ENCODE measurements at places on chromosomes 6 and 20.

- no peak for DNase-seq
Observed at GRCh38 chr6:88403486-88403885, 237.3 kb upstream of the CNR1 start.

- no peak for DNase-seq
Observed at GRCh38 chr6:164133095-164133494, 718.6 kb downstream of the QKI start.

DNA sequence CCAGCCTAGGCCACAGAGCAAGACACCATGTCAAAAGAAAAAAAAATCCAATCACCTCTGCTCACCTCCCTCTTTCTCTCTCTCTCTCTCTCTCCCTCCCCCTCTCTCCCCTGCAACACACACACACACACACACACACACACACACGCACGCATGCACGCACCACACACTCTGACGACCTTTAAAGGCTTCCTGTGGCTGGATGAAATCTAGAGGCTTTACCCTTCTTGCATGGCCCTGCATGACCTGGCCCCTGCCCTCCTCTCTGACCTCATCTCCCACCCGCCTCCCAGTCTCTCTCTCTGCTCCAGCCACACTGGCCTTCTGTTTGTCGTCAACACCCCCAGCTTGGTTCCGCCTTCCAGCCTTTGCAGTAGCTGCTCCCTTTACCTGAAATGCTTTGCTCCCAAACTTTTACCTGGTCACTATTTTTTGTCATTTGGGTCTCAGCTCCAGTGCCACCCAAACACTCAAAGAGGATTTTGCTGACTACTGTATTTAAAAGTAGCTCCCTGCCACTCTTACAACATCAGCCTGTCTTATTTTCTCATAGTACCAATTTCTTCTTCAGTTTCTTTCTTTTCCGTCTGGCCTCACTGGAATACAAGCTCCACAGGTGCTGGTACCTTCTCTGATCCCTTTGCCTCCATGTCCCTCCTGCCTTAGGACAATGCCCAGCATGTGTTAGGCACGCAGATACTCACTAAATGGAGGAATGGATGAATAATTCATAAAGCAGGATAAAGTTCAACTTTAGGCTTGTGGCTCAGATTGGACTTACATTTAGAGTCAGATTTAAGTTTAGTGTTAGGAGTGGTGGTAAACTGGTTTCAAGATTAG is 4.3 kb upstream of the LTA start:
- DNase-seq, result no peak

DNA sequence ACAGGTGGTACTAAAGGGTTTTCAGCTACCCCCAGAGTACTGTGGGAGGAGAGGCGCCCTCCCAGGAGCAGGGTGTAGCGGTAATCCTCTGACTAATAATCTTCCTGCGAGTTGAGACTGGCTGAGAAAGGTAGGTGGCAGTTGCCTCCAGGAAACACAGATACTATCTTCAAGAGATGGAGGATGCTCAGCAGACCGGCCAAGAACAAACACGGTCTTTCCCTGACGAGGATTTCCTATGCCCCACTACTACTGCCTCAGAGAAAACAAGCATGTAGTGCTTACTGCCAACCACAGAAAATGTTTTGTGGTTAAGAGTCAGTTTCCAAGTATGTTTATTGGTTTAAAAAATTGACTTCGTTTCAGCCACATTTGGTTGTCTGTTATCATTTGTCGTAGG is 26.8 kb downstream of the C6orf89 start:
- DNase-seq, result no peak

GRCh38 chr6:44249082-44249748 is 2.3 kb downstream of the HSP90AB1 start:
- DNase-seq, result no peak

DNA sequence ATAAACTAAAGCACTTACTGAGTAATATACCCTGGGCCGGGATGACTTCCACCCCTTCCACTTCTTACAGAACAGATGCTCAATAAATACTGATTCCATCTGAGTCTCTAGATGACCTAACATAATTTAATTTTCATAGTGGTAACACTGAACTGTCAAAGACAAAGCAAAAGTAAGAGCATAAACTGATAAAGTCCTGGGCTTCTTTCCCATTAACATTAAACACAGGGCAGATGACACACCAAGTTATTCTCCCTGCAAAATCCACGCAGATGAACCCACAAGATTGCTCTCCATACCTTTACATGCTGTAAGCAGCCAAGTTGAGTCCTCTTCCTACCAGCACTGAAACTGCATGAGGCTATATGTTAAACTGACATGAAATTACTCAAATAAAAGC is 27.1 kb downstream of the AGPAT4 start:
- DNase-seq, result no peak

DNA sequence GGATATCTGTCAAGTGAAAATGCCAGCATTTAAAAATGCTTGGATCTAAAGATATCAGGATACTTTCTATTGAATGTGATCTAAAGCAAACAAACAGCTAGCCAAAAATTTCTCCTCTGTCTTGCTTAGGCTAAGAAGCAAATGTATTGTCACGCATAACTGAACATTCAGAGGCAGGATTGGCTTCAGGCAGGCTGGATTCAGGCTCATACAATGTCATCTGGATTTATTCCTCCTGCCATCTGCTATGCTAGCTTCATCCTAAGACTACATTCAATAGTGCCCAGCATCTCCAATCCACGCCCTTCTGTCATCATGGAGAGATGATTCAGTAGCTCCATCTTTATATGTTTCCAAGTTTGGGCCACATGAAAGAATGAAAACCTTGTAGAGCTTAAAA is 27.1 kb downstream of the PFDN4 start:
- DNase-seq, result no peak

DNA sequence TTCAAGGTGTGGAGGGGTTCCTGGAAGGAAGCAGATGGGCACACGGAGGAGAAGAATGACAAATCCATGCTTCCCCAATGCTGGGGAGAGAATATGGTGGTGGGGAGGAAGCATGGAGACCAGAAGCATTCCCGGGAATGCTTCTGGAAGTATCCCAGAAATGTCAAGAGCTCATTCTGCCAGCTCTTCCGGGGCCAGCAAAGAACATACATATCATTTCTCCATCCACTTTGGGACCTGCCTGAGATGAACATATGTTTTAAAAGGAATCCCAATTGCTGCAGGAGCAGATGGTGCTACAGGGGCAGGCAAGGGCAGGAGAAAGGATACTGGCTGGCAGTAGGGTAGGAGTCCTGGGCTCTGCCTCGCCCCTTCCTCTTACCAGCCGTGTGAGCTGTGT is 37.9 kb upstream of the CCDC167 start:
- DNase-seq, result no peak

DNA sequence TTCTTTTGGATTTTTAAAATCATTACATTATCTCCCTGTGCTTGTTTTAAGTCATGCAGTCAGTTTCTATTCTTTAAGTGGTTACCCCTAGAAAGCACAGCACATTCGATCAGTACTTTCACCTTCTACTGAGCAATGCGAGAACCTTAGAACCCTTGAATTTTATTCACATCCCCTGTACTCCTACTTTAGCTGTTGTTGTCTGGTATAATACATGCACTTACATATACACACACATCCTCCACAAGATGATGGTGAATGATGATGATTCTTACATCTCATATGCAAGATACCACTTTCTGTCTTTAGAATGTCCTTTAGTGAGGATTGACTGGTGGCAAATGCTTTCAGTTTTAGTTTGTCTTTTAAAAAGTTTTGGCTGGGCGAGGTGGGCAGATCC is 5.7 kb downstream of the CDC40 start:
- no peak for DNase-seq

DNA sequence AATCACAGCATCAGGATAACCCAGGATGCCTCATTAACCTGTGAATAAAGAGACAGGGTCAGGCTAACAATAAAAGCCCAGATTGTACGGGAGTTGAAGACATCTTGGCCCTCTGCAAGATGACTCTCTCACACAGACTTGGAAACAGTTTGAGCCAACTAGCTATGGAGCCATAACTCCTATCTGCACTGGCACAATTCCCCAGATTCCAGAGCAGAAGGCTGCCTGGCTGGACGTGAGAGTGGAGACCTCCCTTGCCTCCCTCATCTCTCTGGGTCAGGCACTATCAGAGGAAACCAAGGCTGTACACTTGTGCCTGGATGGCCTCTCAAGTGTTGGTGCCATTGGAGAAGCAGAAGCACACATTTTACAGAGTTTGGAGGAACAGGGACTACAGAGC is 312.6 kb downstream of the THBS2 start:
- DNase-seq, result no peak

DNA sequence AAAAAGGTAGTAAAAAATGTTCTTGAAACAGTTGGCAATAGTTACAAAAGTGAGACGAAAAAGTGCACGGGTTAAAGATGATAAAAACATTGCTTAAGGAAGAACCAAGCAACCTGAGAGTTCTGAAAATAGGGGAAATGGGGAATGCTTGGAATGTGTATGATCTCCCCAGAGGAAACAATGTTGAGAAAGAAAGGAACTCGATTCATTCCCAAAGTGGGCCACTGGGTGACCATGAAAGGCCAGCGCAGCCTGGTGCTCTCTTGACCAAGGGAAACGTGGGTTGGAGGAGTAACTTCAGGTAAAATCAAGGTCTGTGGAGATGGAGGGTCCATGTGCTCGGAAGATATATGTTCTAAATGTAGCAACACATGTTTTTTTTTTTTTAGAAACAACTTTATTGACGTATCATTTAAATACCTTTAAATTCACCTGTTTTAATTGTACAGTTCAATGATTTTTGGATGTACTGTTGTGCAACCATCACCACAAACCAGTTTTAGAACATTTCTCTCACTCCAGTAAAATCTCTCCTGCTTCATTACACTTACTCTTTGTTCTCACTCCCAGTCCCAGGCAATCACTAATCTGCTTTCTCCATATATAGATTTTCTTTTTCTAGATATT is 34.5 kb upstream of the CEP85L start:
- DNase-seq, result no peak

DNA sequence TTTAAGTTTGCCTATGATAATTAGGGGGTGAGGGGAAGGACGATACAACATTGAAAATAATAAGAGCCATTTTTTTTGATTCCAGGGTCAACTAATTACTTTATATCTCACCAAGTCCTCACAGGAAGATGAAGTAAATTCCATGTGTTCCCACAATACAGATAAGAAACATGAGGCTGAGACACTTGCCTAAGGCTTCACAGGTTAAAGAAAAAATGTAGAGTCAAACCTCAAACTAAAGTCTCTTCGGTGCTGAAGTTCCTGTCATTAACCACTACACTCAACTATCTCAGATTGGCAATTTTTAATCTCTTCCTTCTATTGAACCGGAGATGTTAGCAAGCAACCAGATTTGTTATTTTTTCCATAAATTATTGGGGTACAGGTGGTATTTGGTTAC is 33.0 kb downstream of the MRAP2 start:
- no peak for DNase-seq

GRCh38 chr6:156881687-156882629 is 104.8 kb downstream of the ARID1B start:
- DNase-seq, result no peak

DNA sequence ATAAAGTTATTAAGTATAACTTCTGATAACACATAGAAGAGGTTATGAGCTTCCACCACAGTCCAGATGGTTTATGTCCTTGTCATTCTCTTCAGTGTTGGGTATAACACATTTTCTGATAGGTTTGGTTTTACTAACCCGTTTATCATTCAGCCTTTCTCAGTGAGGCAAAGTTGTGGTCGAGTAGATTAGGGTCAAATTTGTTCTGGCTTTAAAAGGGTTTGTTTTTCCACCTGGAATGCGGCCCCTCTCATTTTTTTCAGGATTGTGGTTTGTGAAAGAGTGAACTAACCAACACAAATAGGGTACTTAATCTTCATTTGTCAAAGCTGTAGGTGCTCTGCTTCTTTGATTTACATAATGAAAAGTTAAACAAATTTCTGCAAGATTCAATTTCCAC is 204.2 kb upstream of the ASCC3 start:
- DNase-seq, result no peak

DNA sequence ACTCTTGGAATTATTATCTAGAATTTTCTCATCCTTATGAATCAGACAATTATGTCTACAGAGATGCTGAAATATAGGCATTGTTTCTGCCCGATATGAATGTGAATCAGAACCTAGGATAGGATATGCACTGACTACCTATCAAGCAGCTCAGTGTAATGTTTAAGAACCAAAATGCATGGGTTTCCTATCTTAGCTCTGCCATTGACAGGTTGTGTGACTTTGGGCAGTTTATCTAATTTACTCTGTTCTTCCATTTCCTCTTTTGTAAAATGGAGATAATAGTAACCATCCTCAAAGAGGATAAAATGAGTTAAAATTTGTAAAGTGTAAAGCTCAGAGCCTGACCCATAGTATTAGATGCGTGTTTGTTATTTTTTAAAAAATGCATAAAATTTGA is 10.2 kb upstream of the AIG1 start:
- DNase-seq, result no peak

GRCh38 chr6:15305909-15306308 is 60.0 kb downstream of the JARID2 start:
- no peak for DNase-seq

- DNase-seq, result no peak
Observed at GRCh38 chr20:62739581-62740285, 31.1 kb downstream of the NTSR1 start.

DNA sequence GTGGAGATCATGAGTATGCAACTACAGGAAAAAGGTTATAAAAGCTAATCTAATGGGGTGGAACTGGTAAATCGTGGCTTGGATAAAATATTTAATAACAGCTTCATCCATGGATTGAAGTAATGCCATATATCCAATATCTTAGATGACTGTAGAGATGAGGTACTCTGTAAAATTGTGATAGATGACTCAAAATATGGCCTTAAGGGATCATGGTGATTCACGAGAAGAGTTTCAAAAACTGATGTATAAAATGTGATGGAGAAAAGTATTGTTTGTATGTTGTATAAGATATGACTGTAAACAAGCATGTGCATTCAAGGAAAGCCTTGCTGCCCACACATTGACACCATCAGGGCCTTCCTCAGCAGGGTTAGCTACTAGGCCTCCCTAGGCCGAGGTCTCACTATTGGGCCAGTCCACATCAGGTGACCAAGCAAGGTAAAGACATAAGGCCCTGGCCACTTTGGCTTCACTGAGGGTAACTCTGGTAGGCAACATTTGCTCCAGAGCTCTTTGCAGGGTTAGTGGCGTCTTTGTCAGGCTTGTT is 17.7 kb upstream of the CCN6 start:
- DNase-seq, result no peak

DNA sequence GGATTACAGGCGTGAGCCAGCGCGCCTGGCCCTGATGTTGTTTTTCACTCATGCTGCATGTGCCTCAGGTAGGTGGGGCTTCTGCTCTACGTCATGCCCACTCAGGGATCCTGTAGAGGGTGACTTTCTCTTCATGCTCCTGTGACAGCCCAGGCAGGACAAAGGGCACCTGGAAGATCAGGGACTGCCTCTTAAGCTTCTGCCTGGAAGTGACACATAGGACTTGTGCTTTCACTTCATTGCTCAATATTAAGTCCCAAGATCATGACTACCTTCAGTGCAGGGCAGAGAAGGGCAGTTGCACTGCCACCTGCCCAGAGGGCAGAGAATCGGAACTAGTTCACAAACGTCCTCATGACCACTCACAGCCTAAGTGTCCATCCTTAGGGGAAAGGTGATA is 249.5 kb upstream of the SULF2 start:
- DNase-seq, result no peak

GRCh38 chr6:5223309-5223708 is 37.4 kb downstream of the LYRM4 start:
- DNase-seq, result no peak
